ENCODE measurements at places on chromosomes 3 and 15. TPM values are rescaled to one million over a fixed set of nuclear protein-coding genes. Genes with fewer than 3 reads are reported as not detected.

GOLGA6L7 gene
- not detected for total RNA-seq

- peak; percentile 54 for DNase-seq
- peak overlapping the region; percentile 37 for H3K27ac ChIP-seq
- no peaks in the 10 kb centered on the region for H3K27me3 ChIP-seq
- H3K4me3 ChIP-seq: no peak overlapping the region
- peaks cover 4% of the 10 kb centered on the region for H3K4me1 ChIP-seq
These were observed 260.3 kb upstream of the TPM1 start for GRCh38 chr15:62782071-62782841.

GRM7 gene
- not detected for total RNA-seq

DNA sequence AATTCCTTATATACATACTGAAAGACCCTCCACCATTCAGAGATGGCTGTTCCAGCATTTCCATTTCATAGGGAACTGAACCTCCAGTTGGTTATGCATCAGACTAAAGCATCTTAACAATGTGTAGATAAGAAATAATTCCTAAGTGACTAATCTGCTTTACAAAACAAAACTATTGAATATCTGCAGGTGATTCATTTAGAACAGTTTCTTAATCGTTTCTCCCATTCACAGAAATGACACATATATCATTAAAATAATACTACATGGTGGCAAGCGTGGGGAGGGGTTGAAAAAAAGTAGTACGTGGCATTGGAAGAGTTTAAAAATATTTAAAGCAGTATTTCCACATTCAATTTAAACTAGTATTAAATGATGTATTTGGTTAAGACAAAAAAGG lies 19.5 kb downstream of the COPS2 start:
- no peak overlapping the region for H3K27ac ChIP-seq
- no peaks in the 10 kb centered on the region for H3K36me3 ChIP-seq
- no peak for DNase-seq
- no peaks in the 10 kb centered on the region for H3K4me1 ChIP-seq
- H3K4me3 ChIP-seq: no peak overlapping the region
- H3K27me3 ChIP-seq: no peaks in the 10 kb centered on the region

- no peaks in the 10 kb centered on the region for H3K27me3 ChIP-seq
- no peak for DNase-seq
- H3K27ac ChIP-seq: no peak overlapping the region
- H3K36me3 ChIP-seq: no peaks in the 10 kb centered on the region
These were observed 31.3 kb upstream of the SETMAR start for GRCh38 chr3:4271834-4272233.

DNA sequence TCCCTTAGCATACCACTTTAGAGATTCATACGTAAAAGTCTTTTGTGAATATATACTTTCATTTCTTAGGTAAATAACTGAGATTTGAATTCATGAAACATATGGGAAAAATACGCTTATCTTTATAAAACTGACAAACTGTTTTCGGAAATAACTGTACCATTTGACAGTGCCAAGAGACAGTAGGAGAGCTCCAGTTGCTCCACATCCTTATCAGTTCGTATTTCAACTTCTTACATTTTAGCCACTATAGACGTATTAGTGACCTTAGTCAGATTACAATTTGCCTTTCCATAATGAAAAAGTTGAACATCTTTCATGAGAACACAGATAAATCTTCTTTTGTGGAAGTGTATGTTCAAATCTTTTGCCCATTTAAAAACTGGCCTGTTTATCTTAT lies 133.5 kb downstream of the NR2E3 start:
- H3K27me3 ChIP-seq: no peaks in the 10 kb centered on the region
- no peaks in the 10 kb centered on the region for H3K36me3 ChIP-seq
- no peak for DNase-seq
- no peaks in the 10 kb centered on the region for H3K4me1 ChIP-seq
- no peak overlapping the region for H3K4me3 ChIP-seq

DNA sequence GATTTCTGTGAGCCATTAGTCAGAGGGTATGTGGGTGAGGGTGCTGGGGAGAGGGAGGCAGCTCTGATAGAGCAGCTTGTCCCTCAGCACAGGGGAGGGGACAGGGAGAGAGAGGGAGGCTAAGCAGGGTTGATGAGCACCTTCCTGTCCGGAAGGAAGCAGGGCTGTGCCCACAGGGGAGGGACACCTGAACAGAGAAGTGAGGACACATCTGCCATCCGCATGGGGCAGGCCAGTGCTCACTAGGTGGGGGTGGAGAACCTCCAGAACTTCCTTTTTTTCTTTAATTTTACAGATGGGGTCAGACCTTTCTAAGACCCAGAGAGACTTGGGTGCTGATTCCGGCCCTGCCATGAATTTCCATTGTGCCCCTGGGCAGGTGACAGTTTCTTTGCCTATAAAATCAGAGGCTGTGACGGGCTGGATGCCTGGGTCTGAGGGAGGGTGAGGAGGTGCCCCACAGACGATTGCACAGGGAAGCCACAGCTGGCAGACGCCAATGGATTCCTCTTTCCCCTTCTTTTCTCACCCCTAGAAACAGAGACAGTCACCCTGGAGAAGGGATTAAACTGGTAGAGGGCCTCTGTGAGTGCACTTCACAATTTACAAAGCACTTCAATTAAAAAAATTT lies 4.1 kb upstream of the TGM5 start:
- no peak overlapping the region for H3K27ac ChIP-seq
- DNase-seq: no peak
- peaks cover 9% of the 10 kb centered on the region for H3K27me3 ChIP-seq
- H3K4me3 ChIP-seq: no peak overlapping the region
- no peaks in the 10 kb centered on the region for H3K36me3 ChIP-seq

FSIP1 gene
- 5.6 TPM for total RNA-seq

LAMB2 gene
- 290 TPM for total RNA-seq

GRCh38 chr3:34421762-34422161 lies 623.3 kb downstream of the PDCD6IP start:
- no peaks in the 10 kb centered on the region for H3K27me3 ChIP-seq
- H3K36me3 ChIP-seq: no peaks in the 10 kb centered on the region
- no peak overlapping the region for H3K27ac ChIP-seq
- no peak for DNase-seq
- no peak overlapping the region for H3K4me3 ChIP-seq

DNA sequence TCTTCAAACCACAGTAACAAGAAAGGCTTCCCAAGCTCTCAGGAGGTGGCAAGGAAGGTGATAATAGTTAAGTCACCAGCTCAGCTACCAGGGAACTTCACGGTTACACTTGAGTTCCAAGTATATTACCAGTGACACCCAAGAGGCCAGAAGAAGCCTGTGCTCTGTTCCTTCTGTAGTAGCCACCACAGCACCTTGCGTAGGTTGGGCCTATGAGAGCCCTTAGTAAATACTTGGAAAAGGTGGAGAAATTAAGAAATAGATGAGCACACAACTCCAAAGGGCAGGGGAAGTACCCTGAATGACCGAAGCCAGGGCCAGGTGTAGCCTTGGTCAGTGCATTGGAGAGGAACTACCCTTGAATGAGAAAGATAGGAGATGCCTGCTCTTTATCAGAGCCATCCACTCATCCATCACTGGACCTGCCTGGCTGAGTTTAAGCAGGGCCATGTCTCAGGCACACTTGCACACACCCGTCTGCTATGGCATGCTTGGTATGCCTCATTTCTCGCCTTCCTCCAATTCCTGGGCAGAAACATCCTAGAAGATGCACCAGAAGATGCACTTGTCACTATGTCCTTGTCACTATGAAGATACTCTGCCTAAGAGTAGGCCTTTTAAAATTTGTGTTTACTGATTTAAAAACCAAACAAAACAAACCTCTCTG lies 32.6 kb upstream of the NDUFB4 start:
- H3K36me3 ChIP-seq: no peaks in the 10 kb centered on the region
- no peak overlapping the region for H3K4me3 ChIP-seq
- H3K27me3 ChIP-seq: no peaks in the 10 kb centered on the region
- no peak overlapping the region for H3K27ac ChIP-seq

GRCh38 chr15:99542828-99543227 lies 23.0 kb upstream of the MEF2A start:
- H3K4me1 ChIP-seq: no peaks in the 10 kb centered on the region
- no peaks in the 10 kb centered on the region for H3K27me3 ChIP-seq
- H3K4me3 ChIP-seq: no peak overlapping the region
- H3K36me3 ChIP-seq: no peaks in the 10 kb centered on the region
- no peak overlapping the region for H3K27ac ChIP-seq

GRCh38 chr3:175662815-175663214 lies 803.7 kb downstream of the NAALADL2 start:
- no peak for DNase-seq
- H3K36me3 ChIP-seq: no peaks in the 10 kb centered on the region
- no peak overlapping the region for H3K27ac ChIP-seq
- H3K4me3 ChIP-seq: no peak overlapping the region

DNA sequence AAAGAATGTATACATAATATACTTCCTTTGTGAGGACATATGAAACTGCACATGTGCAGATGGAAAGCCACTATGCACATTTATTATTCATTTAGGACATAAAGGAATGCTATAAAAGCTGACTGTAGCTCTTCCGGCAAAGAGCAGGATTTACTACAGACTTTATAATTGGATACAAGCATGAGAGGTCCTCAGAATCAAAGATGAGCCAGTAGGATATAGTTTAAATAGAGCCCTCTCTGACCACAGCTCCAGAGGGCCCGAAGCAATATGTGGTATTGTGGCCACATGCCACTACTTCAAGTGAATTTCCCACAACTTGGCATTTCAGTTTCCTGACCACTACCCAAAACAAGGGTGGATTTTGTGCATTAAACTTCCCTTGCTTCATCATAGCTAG lies 140.9 kb downstream of the ATP8B4 start:
- no peaks in the 10 kb centered on the region for H3K36me3 ChIP-seq
- no peaks in the 10 kb centered on the region for H3K27me3 ChIP-seq
- no peaks in the 10 kb centered on the region for H3K4me1 ChIP-seq
- DNase-seq: no peak

GRCh38 chr3:138437281-138437680 lies 2.9 kb downstream of the ESYT3 start:
- no peak for DNase-seq
- no peak overlapping the region for H3K27ac ChIP-seq
- peaks cover 15% of the 10 kb centered on the region for H3K4me1 ChIP-seq

- H3K27me3 ChIP-seq: no peaks in the 10 kb centered on the region
- H3K4me1 ChIP-seq: no peaks in the 10 kb centered on the region
- no peak for DNase-seq
- H3K36me3 ChIP-seq: no peaks in the 10 kb centered on the region
These were observed 144.1 kb downstream of the RORA start for GRCh38 chr15:61084944-61085367.

DNA sequence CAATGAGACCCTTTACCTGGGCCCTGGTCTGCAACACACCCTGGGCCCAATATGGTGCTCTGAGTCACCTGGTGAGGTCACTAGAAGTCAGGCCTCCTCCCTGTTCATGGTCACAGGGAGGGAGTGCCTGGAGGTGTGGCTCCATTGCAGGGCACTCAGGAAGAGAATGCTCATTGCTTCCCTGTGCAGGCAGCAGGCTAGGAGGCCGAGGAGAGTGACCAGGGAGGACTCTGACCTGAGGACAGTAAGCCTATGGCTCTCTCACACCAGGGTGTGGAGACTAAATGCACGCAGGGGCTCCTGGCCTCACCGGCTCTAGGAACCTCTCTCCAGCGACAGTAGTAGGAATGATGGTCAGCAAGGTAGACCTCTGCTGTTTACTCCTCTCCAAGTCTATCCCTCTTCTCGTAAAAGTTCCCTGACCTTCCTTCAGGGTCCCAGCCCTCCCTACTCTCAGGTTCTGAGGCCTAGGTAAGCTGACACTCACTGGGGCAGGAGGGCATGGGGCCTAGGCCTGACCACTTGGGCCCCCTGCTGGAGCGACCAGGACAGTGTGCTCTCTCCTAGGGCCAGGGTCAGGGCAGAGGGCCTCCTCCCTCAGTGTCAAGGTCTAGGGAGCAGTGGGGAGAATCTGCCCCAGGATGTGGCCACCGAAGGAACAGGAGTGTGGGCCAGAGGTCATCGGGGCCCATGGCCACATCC lies 9.6 kb upstream of the SLCO2A1 start:
- H3K27ac ChIP-seq: peak overlapping the region; percentile 78
- DNase-seq: peak; percentile 85
- no peak overlapping the region for H3K4me3 ChIP-seq
- H3K27me3 ChIP-seq: no peaks in the 10 kb centered on the region

NTRK3 gene
- total RNA-seq: 2.8 TPM

GRCh38 chr15:82045179-82045891 lies 483 bp downstream of the MEX3B start:
- no peaks in the 10 kb centered on the region for H3K36me3 ChIP-seq
- H3K27ac ChIP-seq: peak overlapping the region; percentile 92
- H3K4me1 ChIP-seq: peaks cover 31% of the 10 kb centered on the region

TGM4 gene
- not detected for total RNA-seq

GRCh38 chr3:159872374-159873109 lies 116.1 kb upstream of the IL12A start:
- H3K4me1 ChIP-seq: no peaks in the 10 kb centered on the region
- no peaks in the 10 kb centered on the region for H3K27me3 ChIP-seq
- no peak for DNase-seq
- H3K36me3 ChIP-seq: no peaks in the 10 kb centered on the region

GRCh38 chr3:136146981-136147729 lies 49.0 kb downstream of the MSL2 start:
- no peak for DNase-seq
- no peak overlapping the region for H3K27ac ChIP-seq
- no peak overlapping the region for H3K4me3 ChIP-seq
- peaks cover 20% of the 10 kb centered on the region for H3K4me1 ChIP-seq
- H3K36me3 ChIP-seq: no peaks in the 10 kb centered on the region
- no peaks in the 10 kb centered on the region for H3K27me3 ChIP-seq

- H3K27me3 ChIP-seq: no peaks in the 10 kb centered on the region
- H3K27ac ChIP-seq: no peak overlapping the region
- H3K4me1 ChIP-seq: no peaks in the 10 kb centered on the region
- no peaks in the 10 kb centered on the region for H3K36me3 ChIP-seq
These were observed 17.2 kb upstream of the ABHD10 start for GRCh38 chr3:111961461-111962164.

DNA sequence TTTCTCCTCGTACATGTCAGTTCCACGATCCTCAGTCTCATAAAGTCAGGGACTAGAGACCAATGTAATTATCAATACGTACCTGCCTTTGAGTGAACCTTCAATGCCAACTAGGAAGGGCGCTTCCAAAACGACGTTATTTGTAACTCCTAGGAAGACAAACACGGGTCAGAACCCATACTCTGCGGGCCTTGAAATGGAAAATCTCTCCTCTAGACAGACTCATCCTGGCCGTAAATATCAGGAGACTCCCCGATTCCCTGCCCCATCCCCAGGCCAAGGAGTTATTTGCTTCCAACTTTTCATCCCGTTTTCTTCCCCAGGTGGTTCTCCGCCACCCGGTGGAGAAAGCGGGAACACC lies 578 bp downstream of the OIP5 start:
- peaks cover 19% of the 10 kb centered on the region for H3K4me1 ChIP-seq
- peak; percentile 77 for DNase-seq
- peak overlapping the region; percentile 85 for H3K27ac ChIP-seq
- peak overlapping the region; percentile 91 for H3K4me3 ChIP-seq
- H3K27me3 ChIP-seq: no peaks in the 10 kb centered on the region
- H3K36me3 ChIP-seq: no peaks in the 10 kb centered on the region

GRCh38 chr3:191345334-191345733 lies 15.0 kb upstream of the UTS2B start:
- H3K4me3 ChIP-seq: no peak overlapping the region
- no peaks in the 10 kb centered on the region for H3K36me3 ChIP-seq
- H3K27ac ChIP-seq: no peak overlapping the region
- H3K4me1 ChIP-seq: peaks cover 14% of the 10 kb centered on the region

Data from transverse colon (tissue), 4 donors.